Tracheal epithelial cell (primary cell): ENCODE measurements at places on chromosomes 4 and X. TPM values are rescaled to one million over a fixed set of nuclear protein-coding genes. Genes with fewer than 3 reads are reported as not detected.

The ARR3 gene
- total RNA-seq = not detected in 2 replicates

The DUSP21 gene
- total RNA-seq = not detected in 2 replicates

The NXF2 gene
- total RNA-seq = not detected in 2 replicates

The RAB33A gene
- total RNA-seq = 0.24 and 0.64 TPM in 2 replicates

The ANK2 gene
- total RNA-seq = 5.8 and 15.2 TPM in 2 replicates

The RAB9B gene
- total RNA-seq = under 0.01 TPM in 1 of 2 replicates, not detected in the other

The TMEM185A gene
- total RNA-seq = 13.4 and 16.4 TPM in 2 replicates

The MAGEE1 gene
- 0.72 and 1.1 TPM in 2 replicates for total RNA-seq

The RAB41 gene
- total RNA-seq = not detected in 2 replicates

The PCDH18 gene
- under 0.01 TPM in 1 of 2 replicates, not detected in the other for total RNA-seq

The FGFBP2 gene
- total RNA-seq = not detected in 2 replicates

The FAM47A gene
- not detected in 2 replicates for total RNA-seq

The CFAP299 gene
- not detected in 2 replicates for total RNA-seq

The TCEAL2 gene
- not detected in 2 replicates for total RNA-seq

The PTTG2 gene
- not detected in 2 replicates for total RNA-seq

The GPR34 gene
- total RNA-seq = not detected in 2 replicates

The TMEM255A gene
- 0.21 TPM in 1 of 2 replicates, not detected in the other for total RNA-seq

The IL13RA2 gene
- total RNA-seq = 2.4 and 7.5 TPM in 2 replicates

The SMIM10L2A gene
- total RNA-seq = 2.2 and 5.5 TPM in 2 replicates

The HTN1 gene
- not detected in 2 replicates for total RNA-seq

The IL21 gene
- total RNA-seq = not detected in 2 replicates

The FDCSP gene
- not detected in 2 replicates for total RNA-seq

The SSX2B gene
- total RNA-seq = not detected in 2 replicates

The PABPC5 gene
- total RNA-seq = 0.24 TPM in 1 of 2 replicates, not detected in the other

The USP51 gene
- total RNA-seq = 0.21 and 0.24 TPM in 2 replicates

The FTHL17 gene
- not detected in 2 replicates for total RNA-seq

The RNF175 gene
- 3.6 TPM in 1 of 2 replicates, not detected in the other for total RNA-seq

The PRPS2 gene
- 36.4 and 44.1 TPM in 2 replicates for total RNA-seq

The DIAPH2 gene
- total RNA-seq = 12.4 and 13.7 TPM in 2 replicates
